Naive thymus-derived CD4-positive, alpha-beta T cell (primary cell): ENCODE measurements at places on chromosomes 6 and 20. TPM values are rescaled to one million over a fixed set of nuclear protein-coding genes. Genes with fewer than 3 reads are reported as not detected.

Gene LAMA5
- total RNA-seq = 0.83 TPM

DNA sequence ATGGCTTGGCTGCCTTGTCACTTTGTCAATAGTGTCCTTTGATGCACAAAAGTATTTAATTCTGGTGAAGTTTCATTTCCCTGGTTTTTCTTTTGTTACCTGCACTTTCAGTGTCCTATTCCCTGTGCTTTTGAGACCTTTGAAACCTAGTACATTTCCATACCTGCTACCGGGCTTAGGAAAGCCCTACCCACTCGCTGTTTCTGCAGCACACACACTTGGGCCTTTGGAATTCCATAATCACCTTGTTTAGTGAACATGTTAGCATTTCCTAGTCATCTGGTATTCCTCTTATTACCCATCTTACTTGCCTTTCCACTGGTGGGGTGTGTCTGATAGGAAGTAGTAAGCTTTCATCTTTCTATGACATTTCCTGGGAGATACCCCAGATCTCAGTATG, 19.3 kb upstream of the SYNDIG1 start:
- H3K36me3 ChIP-seq = no peaks in the 10 kb centered on the region
- no peak overlapping the region for H3K27ac ChIP-seq
- no peaks in the 10 kb centered on the region for H3K4me1 ChIP-seq

DNA sequence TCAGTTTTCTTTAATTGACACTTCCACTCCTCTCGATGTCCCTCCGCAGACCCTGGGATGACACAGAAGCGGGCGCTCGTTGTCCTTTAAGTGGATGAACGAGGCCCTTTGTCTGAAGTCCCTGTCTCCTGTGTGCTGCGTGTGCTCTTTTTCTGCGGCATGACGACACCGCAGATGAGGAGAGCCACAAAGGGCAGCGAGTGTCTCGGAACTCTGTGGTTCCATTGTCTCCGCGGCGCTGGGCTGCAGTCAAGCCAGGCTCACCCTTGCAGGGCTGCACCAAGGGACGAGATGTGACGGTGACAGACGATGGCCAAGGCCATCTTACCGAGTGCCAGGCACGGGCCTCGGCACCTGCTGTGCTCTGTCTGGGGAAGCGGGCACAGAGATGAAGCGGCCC, 10.6 kb downstream of the PRR18 start:
- peak; percentile 16 for DNase-seq
- H3K27me3 ChIP-seq = no peaks in the 10 kb centered on the region
- H3K4me3 ChIP-seq = no peak overlapping the region

GRCh38 chr6:157800420-157801237, 22.4 kb upstream of the SNX9 start:
- no peaks in the 10 kb centered on the region for H3K36me3 ChIP-seq
- no peaks in the 10 kb centered on the region for H3K4me1 ChIP-seq
- H3K4me3 ChIP-seq = no peak overlapping the region
- no peaks in the 10 kb centered on the region for H3K27me3 ChIP-seq
- H3K27ac ChIP-seq = no peak overlapping the region
- DNase-seq = no peak

DNA sequence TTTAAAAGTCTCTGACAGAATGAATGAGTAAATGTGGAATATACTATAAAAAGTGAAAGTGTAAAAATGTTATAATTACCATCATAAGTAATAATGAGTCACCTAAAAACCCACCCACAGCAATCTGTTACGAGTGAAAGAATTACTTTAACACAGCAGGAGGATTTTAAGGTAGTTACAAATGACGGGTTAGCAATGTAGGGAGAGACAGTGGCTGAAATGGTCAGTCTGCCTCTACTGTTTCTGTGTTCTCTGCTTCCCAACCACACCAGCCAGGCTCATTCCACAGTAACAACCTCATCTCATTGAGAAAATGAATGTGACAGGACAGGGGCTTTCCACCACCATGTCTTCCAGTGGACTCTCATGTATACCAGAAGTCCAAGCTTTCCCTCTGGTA, 124.4 kb upstream of the KCNK16 start:
- H3K4me3 ChIP-seq = no peak overlapping the region
- no peaks in the 10 kb centered on the region for H3K4me1 ChIP-seq
- DNase-seq = no peak
- no peak overlapping the region for H3K27ac ChIP-seq
- H3K36me3 ChIP-seq = no peaks in the 10 kb centered on the region

DNA sequence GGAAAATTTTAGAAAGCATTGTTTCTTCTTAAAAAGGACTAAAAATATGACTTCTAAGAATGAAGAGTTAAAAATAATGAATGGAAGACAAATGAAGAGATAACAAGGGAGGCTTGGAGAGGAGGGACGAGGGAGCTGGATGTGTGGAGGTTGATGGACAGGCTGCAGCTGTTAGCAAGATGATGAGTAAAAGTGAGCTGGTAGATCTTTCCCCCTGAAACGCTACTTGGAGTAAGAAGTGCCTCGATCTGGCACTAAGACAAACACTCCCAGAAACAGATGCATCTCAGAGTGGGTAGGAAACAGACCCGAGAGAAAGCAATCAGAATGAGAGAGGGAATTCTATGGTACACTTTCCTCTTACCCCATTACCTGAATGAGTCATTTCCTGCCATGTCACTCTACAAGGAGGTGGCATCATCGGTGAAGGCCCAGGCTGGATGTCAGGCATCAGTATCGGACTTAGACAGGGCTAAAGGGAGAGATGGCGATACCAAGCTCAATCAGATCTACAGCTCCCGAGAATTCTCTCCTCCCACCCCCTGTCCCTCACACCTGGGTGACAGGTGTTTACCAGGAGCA, 154.1 kb upstream of the BMP2 start:
- H3K27me3 ChIP-seq = no peaks in the 10 kb centered on the region
- no peak overlapping the region for H3K27ac ChIP-seq
- no peak overlapping the region for H3K4me3 ChIP-seq
- H3K36me3 ChIP-seq = no peaks in the 10 kb centered on the region
- no peak for DNase-seq
- H3K4me1 ChIP-seq = no peaks in the 10 kb centered on the region

DNA sequence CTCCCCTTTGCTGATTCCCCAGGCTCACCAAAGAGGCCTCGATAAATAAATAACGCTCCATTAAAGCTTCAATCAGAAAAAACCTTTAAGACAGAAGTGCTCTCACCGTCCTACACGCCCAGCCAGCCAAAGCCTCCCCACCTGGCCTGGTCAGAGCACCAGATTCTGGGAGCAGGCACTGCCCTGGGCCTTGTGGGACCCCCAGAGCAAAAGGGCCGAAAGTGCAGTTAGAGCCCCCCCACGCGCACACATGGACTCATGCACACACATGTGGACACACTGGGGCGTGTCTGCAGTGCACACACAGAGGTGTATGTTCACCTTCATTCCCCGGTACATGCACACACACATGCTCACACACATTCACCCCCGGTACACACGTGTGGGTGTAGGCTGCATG, 1.9 kb upstream of the NECAB3 start:
- H3K36me3 ChIP-seq = no peaks in the 10 kb centered on the region
- DNase-seq = no peak
- H3K4me3 ChIP-seq = no peak overlapping the region

DNA sequence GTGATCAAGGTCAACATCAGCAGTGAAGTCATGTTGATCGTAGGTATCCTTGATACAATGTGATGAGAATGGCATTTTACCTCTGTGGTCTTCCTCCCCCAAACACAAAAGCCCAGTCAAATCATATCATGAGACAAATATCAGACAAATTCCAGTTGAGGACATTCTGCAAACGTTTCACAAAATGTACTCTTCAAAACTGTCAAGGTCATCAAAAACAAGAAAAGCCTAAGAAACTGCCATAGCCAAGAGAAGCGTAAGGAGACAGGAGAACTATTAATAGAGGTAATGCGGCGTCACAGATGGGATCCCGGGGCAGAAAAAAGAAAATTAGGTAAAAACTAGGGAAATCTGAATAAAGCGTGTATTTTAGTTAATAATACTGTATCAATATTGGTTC, 7.4 kb upstream of the CDYL start:
- H3K27me3 ChIP-seq = no peaks in the 10 kb centered on the region
- H3K4me1 ChIP-seq = no peaks in the 10 kb centered on the region
- no peak overlapping the region for H3K4me3 ChIP-seq
- no peak for DNase-seq
- H3K27ac ChIP-seq = no peak overlapping the region

Gene TNXB
- total RNA-seq = 15.0 TPM

DNA sequence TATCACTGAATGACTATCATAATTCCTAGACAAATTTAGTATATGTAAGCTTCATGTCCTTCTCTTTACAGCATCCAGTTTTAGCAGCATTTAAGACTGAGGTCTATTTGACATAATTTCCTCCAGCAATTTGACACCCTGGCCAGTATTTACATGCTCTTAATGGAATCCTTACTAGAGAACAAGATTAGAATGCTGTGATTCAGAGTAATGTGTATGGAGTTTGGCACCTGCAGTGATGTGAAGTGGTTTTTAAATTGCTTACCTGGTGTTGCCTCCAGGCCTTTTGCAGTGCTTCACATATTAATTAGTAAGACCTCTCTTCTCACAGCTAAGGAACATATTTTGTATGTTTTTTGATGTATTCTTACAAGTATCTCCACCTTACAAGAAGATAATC, 9.8 kb downstream of the NKX2-4 start:
- H3K4me1 ChIP-seq = peaks cover 3% of the 10 kb centered on the region
- no peak overlapping the region for H3K4me3 ChIP-seq
- no peak overlapping the region for H3K27ac ChIP-seq
- no peak for DNase-seq
- peaks cover 52% of the 10 kb centered on the region for H3K36me3 ChIP-seq

Gene LTA
- total RNA-seq = 20.7 TPM

DNA sequence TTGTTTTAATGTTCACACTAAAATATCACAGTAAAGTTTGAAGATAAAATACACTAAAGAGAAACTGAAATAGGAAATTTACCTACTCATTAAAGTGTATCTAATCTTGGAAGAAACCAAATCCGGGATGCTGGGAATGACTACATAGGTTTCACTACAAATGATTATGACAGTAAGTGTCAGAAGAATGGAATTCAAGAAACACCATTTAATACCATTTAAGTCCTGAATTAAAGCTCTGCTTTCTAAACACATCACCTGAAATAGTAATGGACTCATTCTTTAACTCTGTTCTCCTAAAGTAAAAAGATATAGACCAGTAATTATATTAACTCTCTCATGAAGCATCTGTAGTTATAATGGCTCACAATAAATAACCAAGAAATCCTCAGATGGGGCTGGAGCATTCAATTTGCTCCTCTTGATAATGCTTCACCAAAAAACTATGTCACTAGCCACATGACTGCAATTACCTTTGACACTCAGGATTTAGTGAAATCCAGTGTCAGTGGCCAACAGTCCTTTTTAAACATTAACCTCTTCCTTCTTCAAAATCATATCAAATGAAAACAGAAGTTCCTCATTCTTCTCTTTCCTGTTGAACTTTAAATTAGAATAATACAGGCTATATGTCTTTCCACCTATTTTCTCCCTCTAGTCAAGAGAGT, 41.4 kb downstream of the MAP7 start:
- no peak overlapping the region for H3K4me3 ChIP-seq
- no peaks in the 10 kb centered on the region for H3K36me3 ChIP-seq
- no peak for DNase-seq
- H3K4me1 ChIP-seq = no peaks in the 10 kb centered on the region

Gene ATP9A
- total RNA-seq = not detected

Gene LAMP5
- not detected in 2 replicates for total RNA-seq
